ENCODE measurements at places on chromosomes 6 and 20.

DNA sequence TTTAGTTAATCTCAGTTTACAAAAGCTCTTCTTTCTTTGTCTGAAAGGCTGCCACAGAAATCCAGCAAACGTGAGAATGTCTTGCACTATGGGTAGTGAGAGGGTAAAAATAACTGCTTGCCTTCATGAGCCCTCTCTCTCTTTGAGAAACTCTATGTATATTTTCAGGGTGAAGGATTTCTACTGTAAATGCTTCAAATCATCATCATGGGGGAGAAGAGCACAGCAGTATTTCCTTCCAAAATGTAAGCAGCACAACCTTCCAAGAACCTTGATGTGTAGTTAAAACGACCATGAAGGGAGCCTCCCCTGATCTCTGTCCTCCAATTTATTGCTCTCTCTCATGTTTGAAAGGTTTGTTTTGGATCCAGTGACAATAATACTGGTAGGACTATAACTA, 141.3 kb upstream of the CENPW start:
- DNase-seq, result no peak

- DNase-seq, result no peak
Measured at GRCh38 chr20:44526129-44526528, 4.3 kb upstream of the SERINC3 start.

DNA sequence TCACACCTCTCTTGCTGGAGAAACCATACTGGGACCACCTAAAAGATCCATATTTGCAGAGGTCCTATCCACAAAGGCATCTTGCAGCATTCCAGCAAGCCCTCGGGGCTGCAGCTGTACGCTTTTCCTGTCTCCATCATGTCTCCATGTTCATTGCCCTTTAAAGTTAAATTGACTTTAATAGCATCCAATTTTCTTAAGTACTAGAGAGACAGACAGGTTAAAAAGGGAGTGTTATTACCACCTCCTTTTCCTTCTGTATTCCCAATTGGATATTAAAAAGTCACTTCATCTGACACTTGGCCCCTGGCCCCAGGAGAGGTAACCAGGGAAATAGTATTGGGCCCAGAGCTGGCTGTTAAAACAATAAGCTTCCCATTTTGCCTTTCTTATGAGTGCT, 178.6 kb downstream of the UNC5CL start:
- no peak for DNase-seq

- DNase-seq, result no peak
Measured at GRCh38 chr6:130212215-130212874, 10.4 kb downstream of the SAMD3 start.

DNA sequence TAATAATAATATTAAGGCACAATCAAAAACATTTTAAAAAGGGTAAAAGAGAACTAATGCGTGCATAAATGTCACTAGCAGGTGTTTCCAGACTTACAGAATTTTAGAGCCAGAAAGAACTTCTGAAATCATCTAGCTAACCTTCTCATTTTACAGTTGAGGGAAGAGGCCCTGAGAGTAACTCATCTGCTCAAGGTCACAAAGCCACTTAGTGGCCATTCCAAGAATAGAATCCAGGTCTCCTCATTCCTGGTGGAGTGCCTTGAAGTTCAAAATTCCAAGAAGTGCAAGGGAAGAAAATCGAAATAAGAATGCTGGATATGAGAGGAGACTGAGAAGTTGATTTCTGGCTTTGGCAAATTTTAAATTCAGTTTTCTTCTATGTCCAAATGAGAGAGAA, 3.2 kb upstream of the KIAA0408 start:
- DNase-seq, result no peak

- DNase-seq, result no peak
Measured at GRCh38 chr20:37386505-37387251, 40.7 kb downstream of the SRC start.

- DNase-seq, result no peak
Measured at GRCh38 chr20:14963262-14963663, 625.9 kb upstream of the FLRT3 start.

- DNase-seq, result peak; percentile 15
Measured at GRCh38 chr6:106448000-106448426, 87.5 kb downstream of the CRYBG1 start.

DNA sequence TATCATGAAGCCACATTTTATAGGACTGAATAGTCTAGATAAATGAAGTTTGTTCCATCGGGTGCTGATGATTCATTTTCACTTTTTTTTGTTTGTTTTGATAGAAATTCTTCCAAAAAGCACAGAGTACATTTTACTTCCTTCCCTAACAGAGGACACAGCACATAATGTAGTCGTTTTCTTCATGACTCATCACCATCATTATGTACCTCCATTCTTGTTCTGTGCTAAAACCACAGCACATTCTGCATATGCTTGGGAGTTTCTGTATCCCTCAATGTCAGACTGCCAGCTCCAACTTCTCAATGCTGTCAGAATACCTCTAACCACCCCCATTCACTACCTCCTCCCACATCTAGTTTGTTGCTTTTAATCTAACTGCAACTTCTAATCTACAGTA, 1004.9 kb upstream of the ADGRB3 start:
- DNase-seq, result no peak

DNA sequence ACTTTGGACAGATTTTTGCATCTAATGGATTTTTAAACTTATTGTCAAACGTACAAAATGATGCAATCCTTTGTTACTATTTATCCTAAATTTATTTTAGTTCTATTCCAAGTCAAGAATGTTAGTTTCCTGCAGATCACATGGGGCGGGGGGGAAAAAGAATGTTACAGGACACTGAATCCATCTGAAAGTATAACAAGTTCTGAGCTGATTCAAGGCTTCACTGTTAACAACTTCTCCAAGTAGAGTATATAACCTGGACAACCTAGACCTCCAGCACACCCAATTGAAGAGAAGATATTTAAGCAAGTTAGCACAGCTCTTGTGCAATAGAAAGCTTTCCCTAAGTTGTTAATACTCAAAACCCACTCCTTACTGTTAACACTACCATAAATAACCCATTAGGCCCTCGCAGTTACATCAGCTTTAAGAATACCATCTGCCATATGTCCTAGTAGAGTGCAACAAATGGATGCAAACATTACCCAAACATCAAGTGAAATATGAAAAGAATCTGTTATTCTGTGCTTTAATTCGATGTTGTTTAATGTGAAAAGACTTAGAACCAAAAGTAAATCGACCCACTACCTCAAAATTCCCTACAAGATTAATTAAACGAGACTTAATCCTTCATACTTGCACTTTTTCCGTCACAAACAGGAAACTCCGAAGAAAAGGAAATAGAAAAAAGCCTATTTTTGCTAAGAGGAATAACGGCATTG, 1.3 kb downstream of the SEC63 start:
- no peak for DNase-seq

DNA sequence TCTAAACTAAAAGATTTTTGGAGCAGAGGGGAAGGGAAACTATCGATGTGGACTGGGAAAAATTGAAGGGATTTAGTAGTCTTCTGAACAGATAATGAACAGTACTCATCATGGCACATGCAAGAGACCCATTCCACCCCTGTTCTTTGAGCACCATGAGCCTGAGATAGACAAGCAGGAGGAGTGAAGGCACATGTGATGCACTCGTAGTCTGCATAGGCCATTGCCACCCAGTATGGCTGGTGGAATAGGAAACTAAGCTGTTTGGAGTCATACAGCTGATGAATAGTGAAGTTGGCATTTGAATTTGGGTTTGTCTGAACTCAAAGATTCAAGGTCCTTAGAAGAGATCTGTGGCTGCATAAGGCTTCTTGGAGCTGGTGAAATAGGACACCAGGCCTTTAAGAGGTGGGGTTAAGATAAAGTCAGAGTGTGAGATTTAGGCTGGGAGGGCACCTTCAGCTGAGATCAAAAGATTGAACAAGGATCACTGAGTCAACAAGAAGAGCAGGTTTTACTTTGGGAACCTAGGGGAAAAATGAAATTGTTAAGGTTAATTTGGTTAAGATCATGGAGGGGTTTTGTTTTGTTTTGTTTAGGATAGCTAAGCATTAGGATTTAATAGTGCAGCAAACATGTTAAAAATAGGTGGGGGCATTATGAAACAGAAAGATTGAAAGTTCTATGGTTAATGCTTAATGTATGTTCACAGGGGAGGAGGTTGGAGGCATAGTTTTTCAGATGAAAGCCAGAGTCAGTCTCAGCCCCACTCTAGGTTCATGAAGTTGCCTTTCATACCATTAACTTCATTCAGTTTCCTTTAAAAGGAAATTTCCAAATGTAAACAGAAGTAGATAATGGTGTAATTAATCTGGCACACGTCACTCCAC, 148.8 kb downstream of the ARID1B start:
- DNase-seq, result no peak

GRCh38 chr6:88174906-88175305, 8.8 kb upstream of the CNR1 start:
- DNase-seq, result no peak

DNA sequence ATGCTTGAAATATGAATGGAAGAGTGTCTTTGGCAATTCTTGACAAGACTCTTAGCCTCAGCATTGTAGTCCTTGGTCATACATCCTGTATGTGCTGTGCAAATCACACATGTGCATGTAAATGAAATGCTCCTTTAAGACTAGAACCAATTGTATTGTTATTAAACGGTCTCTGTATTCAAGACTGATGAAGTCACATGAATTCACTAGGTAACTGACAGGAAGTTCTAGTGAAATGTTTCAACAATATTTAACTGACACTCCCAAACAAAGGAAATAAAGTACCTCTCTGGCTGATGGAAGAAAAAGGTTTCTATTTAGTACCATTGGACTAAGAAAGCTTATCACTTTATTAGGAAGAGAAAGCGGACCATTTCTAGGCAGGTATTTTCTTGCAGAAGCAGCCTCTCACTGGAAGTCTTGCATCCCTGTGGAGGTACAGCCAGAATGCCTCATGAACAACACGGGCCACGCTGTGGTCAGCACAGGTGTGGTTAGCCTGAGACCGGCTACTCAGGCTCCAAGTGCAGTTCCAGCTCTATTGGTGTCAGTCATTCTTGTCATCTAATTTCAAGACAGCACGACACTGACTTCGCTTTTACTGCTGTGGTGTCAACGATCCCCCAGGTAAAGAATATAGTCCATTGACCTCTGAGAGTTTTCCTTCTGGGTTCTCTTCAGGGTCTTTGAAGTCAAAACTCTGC, 17.3 kb downstream of the PPP1R3G start:
- no peak for DNase-seq

DNA sequence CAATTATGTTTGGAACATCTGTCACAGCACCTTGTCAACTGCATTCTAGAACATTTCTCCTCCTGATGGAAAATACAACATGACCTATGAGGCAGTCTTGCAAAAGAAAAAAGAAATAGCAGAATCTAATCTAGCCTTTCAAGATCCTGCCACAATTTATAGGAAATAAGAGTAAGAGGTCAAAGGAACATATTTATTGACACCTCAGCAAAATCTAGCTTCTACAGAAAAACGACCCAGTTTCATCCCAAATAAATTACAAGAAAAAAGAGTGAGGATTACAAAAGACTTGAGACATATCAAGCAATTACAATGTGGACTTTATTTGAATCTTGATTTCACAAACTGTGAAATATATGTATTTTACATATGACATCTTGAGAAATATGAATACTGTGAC, 4.2 kb downstream of the FBXO9 start:
- no peak for DNase-seq

GRCh38 chr6:148885925-148886845, 139.4 kb downstream of the UST start:
- no peak for DNase-seq

DNA sequence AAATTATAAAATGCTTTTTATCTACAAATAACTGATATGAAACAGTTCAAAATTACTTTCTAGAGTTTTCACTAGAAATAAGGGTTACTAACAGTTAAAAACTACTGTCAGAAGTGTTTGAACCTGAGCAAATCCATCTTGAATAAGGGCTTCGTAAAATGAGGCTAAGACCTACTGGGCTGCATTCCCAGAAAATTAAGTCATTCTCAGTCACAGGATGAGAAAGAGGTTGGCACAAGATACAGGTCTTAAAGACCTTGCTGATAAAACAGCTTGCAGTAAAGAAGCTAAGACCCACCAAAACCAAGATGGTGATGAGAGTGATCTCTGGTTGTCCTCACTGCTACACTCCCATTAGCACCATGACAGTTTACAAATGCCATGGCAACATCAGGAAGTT, 93.7 kb downstream of the PLG start:
- no peak for DNase-seq

- no peak for DNase-seq
Measured at GRCh38 chr6:168960551-168961263, 292.9 kb downstream of the THBS2 start.

DNA sequence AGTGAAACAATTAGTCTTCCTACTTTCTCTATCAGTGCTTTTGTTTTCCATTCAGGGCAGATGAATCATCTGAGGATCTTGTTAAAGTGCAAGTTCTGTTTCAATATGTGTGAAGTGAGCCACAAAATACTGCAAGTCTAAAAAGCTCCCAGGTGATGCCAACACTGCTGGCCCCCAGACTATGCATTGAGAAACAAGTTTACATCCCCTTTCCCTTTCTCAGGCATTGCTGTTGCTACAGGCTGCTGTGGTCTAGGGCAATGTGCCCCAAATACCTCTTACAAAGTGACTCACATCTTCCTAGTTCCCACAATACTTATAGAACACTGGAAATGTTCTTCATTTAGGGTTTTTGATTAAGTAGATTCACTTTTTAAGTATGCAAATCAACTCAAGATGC, 31.8 kb downstream of the ABRACL start:
- no peak for DNase-seq

GRCh38 chr6:336159-337114, 44.1 kb downstream of the DUSP22 start:
- no peak for DNase-seq

DNA sequence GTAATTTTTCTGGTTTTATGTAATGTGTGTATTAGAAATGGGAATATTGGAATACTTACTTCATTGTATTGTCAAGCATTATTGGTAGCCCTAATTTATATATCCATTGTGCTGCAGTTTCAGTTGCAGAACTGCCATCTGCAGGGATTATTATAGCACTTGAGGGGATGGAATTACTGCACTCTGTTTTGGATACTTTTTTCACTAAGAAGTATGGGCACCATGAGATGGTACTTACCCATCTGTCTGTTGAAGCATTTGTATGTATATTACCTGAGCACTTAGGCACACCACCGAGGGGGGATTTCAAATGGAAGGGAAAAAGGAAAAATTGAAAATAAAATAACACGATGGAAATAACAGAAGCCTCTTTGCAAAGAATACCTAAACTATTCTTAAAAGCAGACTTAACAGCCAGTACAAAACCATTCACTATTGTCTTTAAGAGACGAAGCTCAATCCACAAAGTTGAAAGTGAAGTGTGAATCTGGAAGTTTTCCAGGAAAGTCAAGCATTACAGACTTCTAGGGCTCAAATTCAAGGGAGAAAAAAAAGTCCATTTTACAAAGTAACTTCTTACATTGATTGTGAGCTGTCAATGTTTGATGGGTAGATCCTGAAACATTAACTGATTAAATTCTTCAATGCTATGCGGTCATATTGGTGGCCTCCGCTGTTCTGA, 318.7 kb downstream of the SOX4 start:
- DNase-seq, result no peak

DNA sequence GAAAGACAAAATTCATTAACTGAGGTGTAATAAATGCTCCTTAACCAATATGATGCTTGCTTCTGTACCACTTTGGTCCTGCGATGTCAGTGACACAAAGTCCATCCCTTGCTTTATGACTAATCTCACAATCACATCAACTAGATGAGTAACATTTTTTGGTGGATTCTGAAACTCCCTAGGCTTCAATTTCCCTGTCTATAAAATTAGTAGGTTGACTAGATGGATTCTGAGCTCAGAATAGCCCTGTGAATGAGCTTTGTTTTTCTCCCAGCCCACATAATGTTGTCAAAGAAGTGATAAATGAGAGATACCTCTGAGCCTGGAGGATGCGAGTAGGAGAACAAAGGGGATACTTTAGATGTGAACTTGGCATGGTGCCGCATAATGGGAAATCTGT, 9.1 kb downstream of the TXLNB start:
- DNase-seq, result no peak

- no peak for DNase-seq
Measured at GRCh38 chr6:82741325-82741995, 324.2 kb downstream of the UBE3D start.
